Activated T-cell treated with anti-CD3 and anti-CD28 coated beads for 1 hour (primary cell): ENCODE measurements at places on chromosomes 12 and 14.

GRCh38 chr12:110531741-110532333, 29.7 kb downstream of the RAD9B start:
- no peak for DNase-seq

- DNase-seq: no peak
Observed at GRCh38 chr12:130573766-130574165, 142.3 kb downstream of the RIMBP2 start.

- DNase-seq: no peak
Observed at GRCh38 chr12:129245769-129246168, 392.5 kb downstream of the GLT1D1 start.

- no peak for DNase-seq
Observed at GRCh38 chr14:72010474-72010873, 78.2 kb downstream of the RGS6 start.

DNA sequence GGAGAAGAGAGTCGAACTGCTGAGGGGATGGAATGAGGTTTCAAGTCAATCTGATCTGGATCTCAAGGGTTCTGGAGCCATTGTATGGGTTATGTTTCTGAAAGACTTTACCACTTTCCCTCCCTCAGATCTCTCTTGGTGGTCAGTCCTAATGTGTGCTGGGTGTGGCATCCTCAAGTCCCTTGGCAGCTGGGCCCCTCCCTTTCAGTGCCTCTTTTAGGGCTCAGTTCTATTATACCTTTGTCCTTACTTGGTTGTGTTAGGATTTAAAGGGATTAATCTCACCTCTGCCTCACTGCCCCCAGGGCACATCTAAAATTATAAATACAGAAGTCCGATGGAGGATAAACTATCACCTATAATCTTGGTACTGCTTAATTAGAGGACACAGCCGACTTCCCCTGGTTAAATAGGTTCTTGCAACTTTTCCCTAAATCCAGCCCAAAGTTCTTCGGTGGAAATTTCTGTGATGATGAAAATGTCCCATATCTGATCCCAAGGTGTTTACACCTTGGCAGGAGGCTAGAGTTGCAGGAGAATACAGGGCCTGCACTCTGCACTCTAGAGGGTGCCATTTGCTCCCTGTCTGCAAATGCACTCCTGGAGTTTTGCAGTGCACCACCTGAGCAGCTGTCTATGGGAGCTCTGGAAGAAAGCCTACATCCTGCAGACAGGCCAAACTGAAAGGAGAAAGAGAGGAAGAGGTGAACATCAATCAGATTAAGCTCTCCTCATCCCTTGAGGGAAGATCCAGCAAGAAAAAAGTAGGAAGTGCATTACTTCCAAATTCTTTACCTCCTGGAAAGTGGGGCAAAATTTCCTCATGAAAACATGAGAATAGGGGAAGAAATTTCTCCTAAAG, 106.8 kb downstream of the NUAK1 start:
- no peak for DNase-seq

GRCh38 chr14:81562818-81563217, 29.2 kb upstream of the SEL1L start:
- no peak for DNase-seq

GRCh38 chr14:103871596-103872480, 24.5 kb upstream of the PPP1R13B start:
- peak; percentile 75 for DNase-seq

DNA sequence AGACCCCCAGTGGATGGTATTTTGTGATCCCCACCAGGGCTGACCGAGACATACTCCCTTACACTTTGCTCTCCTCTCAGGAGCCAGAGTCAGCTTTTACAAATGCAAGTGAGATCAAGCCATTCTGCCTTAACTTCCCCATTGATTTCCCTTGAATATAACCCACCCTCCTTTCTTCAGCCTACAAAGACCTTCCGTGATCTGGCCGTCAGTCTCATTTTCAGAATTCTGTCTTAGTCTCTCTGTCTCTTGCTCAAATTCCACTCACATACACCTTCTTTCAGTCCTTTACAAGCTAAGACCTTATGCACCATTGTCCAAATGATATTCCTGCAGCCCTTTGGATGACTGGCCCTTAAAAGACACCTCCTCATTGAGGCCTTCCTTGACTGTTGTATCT, 39.0 kb upstream of the ELK3 start:
- no peak for DNase-seq

GRCh38 chr12:117966511-117966910, 2.3 kb downstream of the KSR2 start:
- no peak for DNase-seq

DNA sequence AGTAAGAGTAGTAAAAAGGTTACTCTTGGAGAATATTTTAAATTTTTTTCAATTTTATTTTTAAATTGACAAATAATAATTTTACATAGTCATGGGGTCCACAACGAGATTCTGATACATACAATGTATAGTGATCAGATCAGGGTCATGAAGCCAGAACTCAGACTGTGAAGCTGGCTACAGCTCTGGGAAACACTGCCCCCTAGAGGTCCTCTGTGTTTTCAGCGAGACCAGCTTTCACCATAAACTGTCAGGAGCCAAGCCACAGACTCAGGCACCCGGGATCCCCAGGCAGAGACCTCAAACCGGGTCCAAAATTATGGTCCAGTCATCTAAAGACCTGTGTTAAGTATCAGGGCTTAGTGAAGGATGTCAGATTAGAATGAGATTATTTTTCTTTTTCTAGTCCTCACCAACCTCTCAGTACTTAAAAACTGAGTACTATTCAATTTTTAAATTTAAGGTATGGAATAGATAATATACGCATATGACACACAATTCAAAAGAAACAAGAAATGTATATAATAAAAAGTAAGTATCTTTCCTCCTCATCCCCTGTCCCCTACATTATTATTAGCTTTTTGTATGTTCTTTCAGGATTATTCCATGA, 397.1 kb downstream of the MDGA2 start:
- no peak for DNase-seq

- no peak for DNase-seq
Observed at GRCh38 chr14:34935488-34935887, 47.3 kb upstream of the SRP54 start.

- no peak for DNase-seq
Observed at GRCh38 chr12:113065126-113066007, 8.8 kb downstream of the DTX1 start.

GRCh38 chr14:87783071-87783470, 209.9 kb downstream of the GALC start:
- DNase-seq: no peak

GRCh38 chr12:85004204-85004603, 31.9 kb downstream of the TSPAN19 start:
- no peak for DNase-seq

- DNase-seq: no peak
Observed at GRCh38 chr12:113241191-113242025, 20.1 kb downstream of the TPCN1 start.

GRCh38 chr12:41981758-41982157, 162.9 kb downstream of the GXYLT1 start:
- no peak for DNase-seq

DNA sequence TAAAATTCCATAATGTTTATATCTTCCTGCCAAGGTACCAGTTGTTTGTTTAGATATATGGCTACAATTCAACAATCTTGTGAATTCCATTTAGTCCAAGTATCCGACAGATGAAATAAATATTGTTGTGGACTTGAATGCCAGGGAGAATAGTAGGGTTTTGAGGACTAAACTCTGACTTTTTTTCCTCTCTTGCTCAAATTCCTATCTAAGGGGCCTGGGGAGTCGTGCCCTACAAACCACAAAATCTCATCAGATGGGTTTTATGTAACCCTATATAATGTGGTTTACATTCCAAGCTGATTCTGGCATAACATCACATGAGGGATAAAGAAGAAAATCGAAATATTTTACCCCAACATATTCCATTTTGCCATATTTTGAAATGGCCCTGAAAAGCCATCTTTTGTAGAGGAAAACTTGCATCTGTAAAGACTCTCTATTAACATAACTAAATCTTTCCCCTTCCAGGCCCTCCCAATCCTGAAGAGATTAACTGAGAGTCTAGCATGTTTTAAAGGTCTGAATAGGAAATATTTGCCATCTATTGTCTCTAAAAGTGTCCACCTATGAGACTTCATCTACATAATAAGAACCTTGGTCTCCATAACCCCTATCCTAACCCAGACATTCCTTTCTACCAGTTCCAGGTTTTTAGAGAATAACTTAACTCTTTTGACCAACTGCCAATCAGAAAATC, 184.7 kb upstream of the KITLG start:
- no peak for DNase-seq

- DNase-seq: no peak
Observed at GRCh38 chr14:104200106-104200505, 61.7 kb downstream of the KIF26A start.

GRCh38 chr14:85587151-85587711, 57.3 kb downstream of the FLRT2 start:
- DNase-seq: no peak

DNA sequence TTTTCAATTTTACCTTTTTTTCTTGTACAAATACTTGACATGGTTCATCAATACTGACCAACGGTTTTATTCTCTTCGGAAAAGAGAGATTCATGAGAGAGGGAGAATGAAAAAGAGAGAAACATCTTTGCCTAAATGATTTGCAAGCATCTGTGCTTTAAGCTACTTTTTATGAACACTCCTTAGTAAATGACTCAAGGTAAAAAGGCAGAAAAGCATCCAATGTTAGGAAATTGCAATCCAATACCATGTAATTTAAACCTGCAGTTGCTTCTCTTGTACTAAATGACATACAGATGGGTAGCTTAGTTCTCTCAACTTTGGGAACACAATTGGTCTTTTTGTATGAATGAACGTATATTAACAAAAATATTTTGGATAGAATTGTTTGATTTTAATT, 46.1 kb downstream of the MSRB3 start:
- no peak for DNase-seq

DNA sequence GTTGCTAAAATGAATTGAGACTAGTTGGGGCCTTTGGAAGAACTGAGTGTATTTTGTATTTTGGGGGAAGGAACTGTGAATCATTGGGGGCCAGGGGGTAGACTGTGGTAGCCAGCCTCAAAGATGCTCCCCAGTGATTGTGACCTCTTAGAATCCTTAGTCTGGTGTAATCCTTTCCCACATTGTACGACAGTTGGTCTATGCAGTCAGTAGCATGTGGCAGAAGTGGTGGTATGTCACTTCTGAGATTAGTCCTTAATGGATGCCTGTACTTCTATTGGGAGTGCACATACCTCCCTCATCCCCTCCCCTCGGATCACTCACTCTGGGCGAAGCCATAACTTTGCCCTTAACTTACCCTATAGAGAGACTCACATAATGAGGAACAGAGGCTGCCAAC, 48.0 kb downstream of the USP15 start:
- DNase-seq: no peak
